Activated B cell treated with CpG ODN at 0.5 μM for 24 hours (primary cell): ENCODE measurements at places on chromosomes 11 and 22. TPM values are rescaled to one million over a fixed set of nuclear protein-coding genes. Genes with fewer than 3 reads are reported as not detected.

The OR56A1 gene
- not detected in 2 replicates for total RNA-seq

The YAP1 gene
- not detected in 2 replicates for total RNA-seq

The OR52I2 gene
- not detected in 2 replicates for total RNA-seq

The STK33 gene
- total RNA-seq, result 11.4 and 14.0 TPM in 2 replicates

The RFPL2 gene
- not detected in 2 replicates for total RNA-seq

The ELFN2 gene
- total RNA-seq, result not detected in 2 replicates

The SPI1 gene
- total RNA-seq, result 63.9 and 68.8 TPM in 2 replicates

The OR6T1 gene
- total RNA-seq, result not detected in 2 replicates
